ENCODE measurements at places on chromosomes 4 and X.

DNA sequence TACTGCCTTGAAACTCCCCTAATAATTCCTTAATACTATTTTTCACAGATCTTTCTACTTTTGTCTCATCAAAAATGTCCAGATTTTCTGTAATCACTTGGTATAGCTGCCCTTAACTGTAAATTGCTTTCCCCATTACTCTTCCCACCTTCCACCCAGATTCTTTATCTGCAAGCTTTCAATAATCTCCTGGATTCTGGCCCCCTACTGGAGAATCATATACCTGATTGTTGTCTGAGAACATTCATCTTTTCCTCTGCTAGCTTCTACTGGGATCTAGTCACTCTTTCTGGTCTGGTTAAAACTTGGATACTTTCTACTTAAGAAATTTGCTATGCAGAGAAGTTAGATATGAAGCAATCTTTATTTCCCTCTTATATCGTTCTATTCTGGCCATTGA is 552.6 kb downstream of the PCDH19 start:
- H3K4me1 ChIP-seq = no peaks in the 10 kb centered on the region
- no peak overlapping the region for H3K27ac ChIP-seq
- no peak overlapping the region for H3K4me3 ChIP-seq
- H3K27me3 ChIP-seq = peaks cover 6% of the 10 kb centered on the region
- H3K36me3 ChIP-seq = no peaks in the 10 kb centered on the region
- no peak for DNase-seq

- H3K4me3 ChIP-seq = no peak overlapping the region
- no peaks in the 10 kb centered on the region for H3K36me3 ChIP-seq
- no peak overlapping the region for H3K27ac ChIP-seq
Measured at GRCh38 chr4:166198041-166198440, 325.0 kb downstream of the TLL1 start.

DNA sequence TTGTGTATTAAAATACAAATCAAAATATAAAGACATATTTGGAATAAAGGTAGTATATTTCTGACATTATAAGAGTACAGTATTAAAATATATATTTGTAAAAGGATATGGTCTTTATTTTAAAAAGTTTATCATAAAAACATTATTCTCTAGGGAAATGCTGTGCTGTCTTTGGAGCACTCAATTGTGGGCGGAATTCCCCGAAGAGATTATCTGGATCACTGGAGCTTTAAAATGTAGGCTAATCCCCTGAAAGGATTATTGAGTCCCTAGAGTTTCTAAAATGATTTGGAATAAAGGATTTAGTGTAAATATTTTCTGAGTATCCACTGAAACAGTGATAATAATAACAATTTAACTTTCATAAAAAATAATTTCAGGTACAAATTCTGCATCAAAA is 1239.4 kb downstream of the TECRL start:
- H3K36me3 ChIP-seq = no peaks in the 10 kb centered on the region
- DNase-seq = no peak
- H3K4me3 ChIP-seq = no peak overlapping the region
- H3K27me3 ChIP-seq = no peaks in the 10 kb centered on the region
- no peak overlapping the region for H3K27ac ChIP-seq
- no peaks in the 10 kb centered on the region for H3K4me1 ChIP-seq

DNA sequence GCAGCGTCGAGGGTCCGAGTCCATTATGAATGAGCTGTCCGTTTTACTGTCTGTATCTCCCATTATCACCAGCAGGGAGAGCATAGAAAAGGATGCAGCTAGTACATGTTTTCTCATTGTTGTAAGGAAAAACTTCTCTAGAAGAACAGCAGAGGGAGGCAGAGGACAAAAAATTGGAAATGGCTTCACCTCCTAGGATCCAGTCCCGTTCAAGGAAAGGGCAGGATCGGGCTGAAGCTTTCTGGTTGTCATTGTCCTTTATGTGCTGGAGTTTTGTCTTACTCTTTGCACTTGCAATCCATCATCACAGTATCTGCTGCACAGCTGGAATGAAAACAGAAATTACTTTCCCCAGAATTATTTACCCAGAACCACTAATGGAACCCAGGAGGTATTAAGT is 14.7 kb downstream of the NDP start:
- no peaks in the 10 kb centered on the region for H3K36me3 ChIP-seq
- no peak overlapping the region for H3K4me3 ChIP-seq
- no peaks in the 10 kb centered on the region for H3K27me3 ChIP-seq
- DNase-seq = no peak
- H3K4me1 ChIP-seq = no peaks in the 10 kb centered on the region
- H3K27ac ChIP-seq = no peak overlapping the region

Data from tibial nerve (tissue), 4 donors.